Esophagus mucosa (tissue), 1 donor: ENCODE measurements at places on chromosomes 2 and 18. TPM values are rescaled to one million over a fixed set of nuclear protein-coding genes. Genes with fewer than 3 reads are reported as not detected.

UGT1A1 gene
- 0.56 TPM for total RNA-seq

TMEM163 gene
- 0.20 TPM for total RNA-seq

FOXI3 gene
- not detected for total RNA-seq

AKAIN1 gene
- not detected for total RNA-seq

NCKAP5 gene
- total RNA-seq, result 8.9 TPM

GNLY gene
- total RNA-seq, result 0.44 TPM

SCN7A gene
- 0.48 TPM for total RNA-seq

ALPG gene
- total RNA-seq, result not detected

NR4A2 gene
- 3.1 TPM for total RNA-seq

TUBA4B gene
- total RNA-seq, result not detected

XPO1 gene
- 77.7 TPM for total RNA-seq

MARCO gene
- total RNA-seq, result 0.80 TPM

KCNG2 gene
- total RNA-seq, result 0.20 TPM

GRCh38 chr2:35035883-35036282, 1319.7 kb upstream of the CRIM1 start:
- ATAC-seq, result peak; percentile 85

DNA sequence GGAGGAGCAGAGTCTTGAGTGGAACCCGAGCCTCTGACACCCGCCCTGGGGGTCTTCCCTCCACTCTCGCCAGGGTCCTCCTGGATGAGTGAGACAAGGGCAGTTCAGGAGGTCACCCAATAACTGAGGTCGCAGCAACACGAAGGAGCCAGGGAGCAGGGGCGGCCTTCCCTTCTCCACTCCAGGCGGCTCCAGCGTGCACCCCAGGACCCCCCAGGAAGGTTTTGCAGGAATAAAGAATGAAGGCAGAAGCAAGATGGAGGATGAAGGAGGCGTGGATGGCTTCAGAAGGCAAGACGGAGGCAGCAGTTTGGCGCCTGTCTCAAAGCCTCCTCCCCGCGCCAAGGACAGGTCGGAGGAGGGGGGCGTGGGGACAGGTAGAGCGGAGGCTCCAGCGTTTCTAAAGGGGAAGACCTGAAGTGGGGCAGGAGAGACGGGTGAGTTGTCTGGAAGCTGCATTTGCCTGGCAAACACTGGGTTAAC, 579 bp upstream of the ITM2C start:
- ATAC-seq, result no peak

- peak; percentile 100 for ATAC-seq
These were observed 6.4 kb upstream of the ATP9B start for GRCh38 chr18:79062806-79063205.

- no peak for ATAC-seq
These were observed 72.5 kb downstream of the XIRP2 start for GRCh38 chr2:166960702-166961270.

- ATAC-seq, result no peak
These were observed 385.5 kb downstream of the PIK3C3 start for GRCh38 chr18:42340423-42341009.

GRCh38 chr2:28895189-28895893, 874 bp downstream of the WDR43 start:
- peak; percentile 63 for ATAC-seq

DNA sequence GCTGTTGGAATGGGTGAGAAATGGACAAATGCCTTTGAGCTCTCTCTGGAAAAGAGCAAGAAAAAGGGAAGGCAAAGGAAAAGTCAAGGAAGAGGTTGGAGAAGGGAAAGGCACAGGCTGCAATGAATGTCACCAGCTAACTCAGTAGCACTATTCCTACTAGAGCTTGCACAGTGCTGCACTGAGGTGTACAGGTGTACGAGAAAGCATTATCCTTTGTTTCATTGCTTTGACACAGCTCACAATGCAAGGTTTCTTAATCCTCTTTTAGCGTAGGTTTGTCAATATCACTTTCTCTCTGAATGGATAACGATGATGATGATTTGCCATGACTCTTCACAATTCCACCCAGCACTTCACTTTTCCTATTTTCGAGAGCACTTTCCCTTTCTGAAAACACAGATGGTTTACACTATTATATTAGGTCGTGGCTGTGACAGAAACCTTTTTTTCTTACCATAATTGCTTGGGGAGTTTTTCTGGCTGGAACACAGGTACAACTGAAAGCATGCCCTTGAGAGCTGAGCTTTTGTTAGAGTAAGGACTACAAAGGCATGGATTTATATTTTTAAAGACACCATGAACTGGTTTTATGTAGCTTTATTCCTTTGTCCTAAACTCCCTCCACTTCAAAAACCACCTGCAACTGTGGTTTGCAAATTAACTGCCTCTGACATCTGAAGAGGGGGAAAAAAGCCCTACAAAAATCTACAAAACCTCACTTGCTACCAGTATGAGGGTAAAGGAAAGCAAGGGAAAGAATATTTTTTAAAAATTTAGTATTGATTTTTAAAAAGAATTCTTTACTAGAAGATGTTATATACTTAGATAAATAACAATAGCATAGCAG, 265.5 kb downstream of the TGIF1 start:
- ATAC-seq, result no peak

DNA sequence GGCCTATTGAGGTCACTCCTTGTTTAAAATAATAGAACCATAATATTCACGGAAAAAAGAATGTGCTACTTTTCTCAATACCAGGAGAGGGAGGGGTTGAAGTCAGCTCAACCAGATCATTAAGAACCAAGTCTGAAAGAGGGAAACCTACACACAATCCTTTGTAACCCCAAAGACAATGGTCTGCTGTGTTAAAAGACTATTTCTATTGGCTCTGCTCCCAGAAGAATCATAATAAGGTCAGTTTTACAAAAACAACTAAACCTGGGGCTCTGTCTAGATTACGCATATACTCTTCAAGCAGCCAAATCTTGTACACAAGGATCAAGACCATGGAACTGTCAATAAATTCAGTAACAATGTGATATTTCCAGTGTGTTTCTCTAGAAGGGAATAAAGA, 177.2 kb upstream of the CRIM1 start:
- no peak for ATAC-seq

DNA sequence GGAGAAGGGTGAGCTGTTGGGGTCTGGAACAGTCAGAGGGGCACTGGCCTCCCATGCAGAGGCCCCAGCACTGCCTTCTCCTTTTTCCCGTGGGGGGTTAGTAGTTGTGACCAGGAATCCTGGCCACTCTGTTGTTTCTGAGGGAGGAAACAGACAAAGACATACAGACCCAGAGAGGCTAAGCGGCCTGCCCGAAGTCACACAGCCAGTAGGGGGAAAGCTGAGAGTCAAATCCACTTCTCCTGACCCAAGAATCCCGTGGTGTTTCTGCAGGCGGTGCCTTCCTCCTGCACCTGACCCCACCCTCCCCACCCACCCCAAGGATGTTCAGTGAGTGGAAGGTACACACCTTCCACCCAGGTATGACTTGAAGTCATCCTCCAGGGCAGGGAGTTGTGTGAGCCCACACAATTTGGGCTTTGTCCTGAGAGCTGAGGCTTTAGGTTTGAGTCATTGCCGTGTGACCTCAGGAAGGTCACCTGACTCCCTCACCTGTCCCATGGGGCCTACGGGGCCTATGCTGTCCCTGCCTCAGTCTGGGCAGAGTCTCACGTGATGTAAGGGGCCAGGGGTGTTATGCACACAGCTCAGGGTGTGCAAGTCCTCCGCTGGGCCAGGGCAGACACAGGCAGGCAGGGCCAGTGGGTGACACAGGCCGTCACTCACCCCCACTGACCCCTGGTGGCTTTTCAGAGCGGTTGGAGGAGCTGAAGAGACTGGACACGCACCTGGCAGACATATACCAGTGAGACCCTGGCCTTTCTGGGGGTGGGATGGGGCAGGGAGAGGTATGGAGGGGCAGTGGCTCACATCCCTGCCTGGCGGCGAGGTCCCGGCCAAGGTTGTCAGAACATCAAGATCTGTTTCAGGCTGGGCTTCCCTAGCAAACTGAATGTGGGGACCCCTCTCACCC, 5.0 kb downstream of the NT5DC4 start:
- peak; percentile 50 for ATAC-seq

DNA sequence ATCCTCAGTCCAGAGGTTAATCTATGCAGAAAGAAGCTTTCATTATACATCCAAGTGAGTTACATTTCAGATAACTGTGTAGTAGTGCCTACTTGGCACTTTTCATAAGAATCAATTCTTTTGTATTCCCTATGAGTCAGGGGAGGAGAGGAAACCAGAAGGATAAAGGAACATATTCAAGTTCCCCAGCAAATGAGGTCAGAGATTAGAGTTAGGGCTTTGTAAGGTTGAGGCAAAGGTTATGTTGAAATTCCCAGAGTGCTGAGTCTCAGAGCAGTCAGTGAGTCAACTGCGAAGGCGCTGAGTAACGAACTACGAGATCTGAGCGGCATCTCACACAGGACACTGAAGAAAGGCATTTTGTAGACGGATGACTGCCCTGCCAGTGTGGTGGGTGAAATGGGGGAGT, 25.1 kb upstream of the ME2 start:
- ATAC-seq, result peak; percentile 97

DNA sequence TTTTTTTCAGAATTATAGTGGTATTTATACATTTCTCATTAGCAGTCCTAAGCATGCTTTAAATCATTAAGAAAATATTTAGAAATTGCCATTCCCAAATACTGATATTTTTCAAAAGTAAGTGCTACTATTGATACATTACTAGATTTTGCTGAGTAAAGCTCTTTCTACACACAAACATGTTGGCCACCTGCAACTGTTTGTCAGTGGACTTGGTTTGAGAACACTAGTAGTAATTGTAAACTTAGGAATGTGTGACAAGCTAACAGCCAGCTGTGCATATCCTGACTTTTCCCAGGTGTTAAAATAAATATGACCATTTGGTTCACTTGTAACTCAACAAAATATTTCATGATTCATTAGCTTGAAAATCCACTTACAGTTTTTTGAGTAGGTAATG, 103.1 kb downstream of the MSTN start:
- ATAC-seq, result no peak

DNA sequence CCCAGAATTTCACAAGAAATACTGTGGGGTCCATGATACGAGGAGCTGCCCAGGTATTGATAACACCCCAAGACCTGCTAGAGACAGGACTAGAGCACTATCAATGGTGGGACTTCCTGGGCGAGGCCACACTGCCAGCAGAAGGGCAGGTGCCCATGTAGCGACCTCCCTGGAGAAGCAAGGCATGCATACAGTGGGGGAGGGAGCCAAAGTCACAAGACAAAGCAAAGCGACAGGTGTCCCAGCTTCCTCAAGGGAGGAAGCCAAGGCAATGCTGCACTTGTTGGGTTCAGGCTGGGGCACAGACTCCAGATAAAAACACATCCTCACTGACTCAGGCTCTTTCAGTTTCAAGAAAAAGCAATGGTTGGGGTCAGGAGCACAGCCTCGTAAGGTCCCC, 7.5 kb downstream of the CD207 start:
- ATAC-seq, result no peak

- ATAC-seq, result no peak
These were observed 38.3 kb downstream of the SRSF7 start for GRCh38 chr2:38712871-38713270.

DNA sequence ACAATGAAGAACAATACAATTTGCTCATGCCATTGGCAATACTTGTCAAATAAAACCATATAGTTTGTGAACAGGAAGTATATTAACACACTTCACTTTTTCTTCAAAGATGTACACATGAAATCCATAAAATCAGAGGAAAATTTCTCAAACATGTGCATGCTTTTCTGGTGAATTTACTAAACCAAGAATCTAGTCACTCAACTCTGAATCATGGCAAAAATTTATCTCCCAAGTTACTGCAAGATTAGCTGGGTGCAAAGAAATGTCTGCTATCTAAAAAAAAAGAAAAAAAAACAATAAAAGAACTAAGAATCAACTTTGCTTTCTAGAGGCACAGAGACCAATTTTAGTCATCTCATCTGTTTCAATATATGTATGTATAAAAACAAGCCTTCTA, 419.2 kb downstream of the NR4A2 start:
- ATAC-seq, result no peak
